ENCODE measurements at places on chromosomes 2 and 18. TPM values are rescaled to one million over a fixed set of nuclear protein-coding genes. Genes with fewer than 3 reads are reported as not detected.

Gene EFR3B
- total RNA-seq = 9.2 TPM

Gene TPO
- total RNA-seq = 0.14 TPM

Gene LIMS1
- total RNA-seq = 53.8 TPM

Gene TMEM37
- total RNA-seq = 1.5 TPM

Gene TMEM163
- total RNA-seq = 0.16 TPM

Gene POTEJ
- total RNA-seq = not detected

Gene TSGA10
- 4.2 TPM for total RNA-seq

Gene MEP1B
- total RNA-seq = 0.10 TPM

Data from A549 treated with Hydrocortisone at 1 μM for 4 hours (cell line).